Pons (tissue), 1 donor: ENCODE measurements at places on chromosomes 3 and 15.

GRCh38 chr3:101240719-101241399 is 79.5 kb downstream of the IMPG2 start:
- no peak for DNase-seq

DNA sequence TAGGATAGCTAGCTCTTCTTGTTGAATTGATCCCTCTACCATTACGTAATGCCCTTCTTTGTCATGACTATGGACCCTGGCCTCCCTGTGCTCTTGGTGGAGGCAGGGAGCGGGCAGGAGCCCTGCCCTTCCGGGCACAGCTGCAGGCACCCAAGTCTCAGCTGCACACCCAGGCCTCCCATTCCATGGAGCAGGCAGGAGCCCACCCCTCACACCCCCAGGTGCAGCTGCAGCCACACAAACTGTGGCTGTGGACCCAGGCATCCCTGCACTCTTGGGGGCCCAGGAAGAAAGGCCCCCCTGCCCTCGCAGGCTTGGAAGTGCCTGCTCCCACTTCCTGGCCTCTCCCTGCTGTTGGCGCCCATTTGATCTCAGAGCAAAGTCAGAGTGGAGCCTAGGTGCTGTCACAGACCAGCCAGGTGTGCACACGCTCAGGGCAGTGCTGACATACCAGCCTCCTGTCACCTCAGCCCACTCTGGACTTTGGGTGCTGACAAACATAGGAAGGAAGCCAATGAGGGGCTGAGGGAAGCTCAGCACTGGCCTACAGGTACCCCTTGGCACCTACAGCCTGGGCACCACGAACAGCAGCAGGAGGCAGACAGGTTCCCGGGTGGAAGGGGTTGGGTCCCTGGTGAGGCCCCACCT is 53.0 kb downstream of the SLMAP start:
- no peak for DNase-seq

- DNase-seq: no peak
Observed at GRCh38 chr3:55621648-55622047, 134.5 kb upstream of the WNT5A start.

- no peak for DNase-seq
Observed at GRCh38 chr3:123379041-123379830, 69.7 kb downstream of the ADCY5 start.

GRCh38 chr3:172982736-172983364 is 158.2 kb downstream of the SPATA16 start:
- peak; percentile 64 for DNase-seq
